ENCODE measurements at places on chromosomes 4 and X.

- DNase-seq = peak; percentile 58
Observed at GRCh38 chrX:17527135-17527701, 152.2 kb downstream of the NHS start.

DNA sequence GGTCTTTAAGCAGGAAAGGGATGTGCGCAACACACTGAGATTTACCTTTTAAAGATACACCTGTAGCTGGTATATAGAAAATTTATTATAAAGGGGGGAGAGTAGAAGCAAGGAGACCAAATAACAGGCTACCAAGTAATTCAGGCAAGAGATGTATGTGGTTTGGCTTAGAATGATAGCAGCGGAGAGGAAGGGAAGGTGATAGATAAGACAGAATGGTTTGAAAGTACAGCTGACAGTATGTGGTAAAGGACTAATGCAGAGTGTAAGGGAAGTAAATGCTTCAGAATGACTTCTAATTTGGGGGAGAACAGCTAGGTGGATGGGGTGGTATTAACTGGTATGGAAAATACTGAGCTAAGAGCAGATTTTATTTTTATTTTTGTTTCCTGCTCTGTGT, 308.9 kb downstream of the ANTXR2 start:
- DNase-seq = no peak

GRCh38 chrX:43968359-43968781, 4.8 kb downstream of the NDP start:
- DNase-seq = no peak

DNA sequence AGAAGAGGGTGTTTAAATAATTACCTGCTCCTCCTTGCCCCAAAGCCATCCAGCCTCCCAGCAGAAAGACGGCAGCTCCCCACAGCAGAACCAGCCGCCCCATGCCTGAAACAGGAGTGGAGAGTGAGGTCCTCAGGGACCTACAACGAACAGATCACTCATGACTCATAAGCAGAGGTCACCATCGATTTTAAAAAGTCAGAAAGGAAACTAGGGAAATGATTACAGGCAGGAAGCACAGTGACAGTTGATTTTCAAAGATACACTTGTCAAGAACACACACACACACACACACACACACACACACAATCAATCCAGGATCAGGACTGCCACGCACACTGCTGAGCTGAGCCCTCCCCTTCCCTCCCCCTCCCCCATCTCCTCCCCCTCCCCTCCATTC, at the start of gene CRLF2:
CRLF2 (minus strand) TSS at position 118 of the 400 bp plus-strand sequence; CDS start at position 103, 15 bp downstream.
- no peak for DNase-seq

GRCh38 chrX:19334945-19335626, 8.6 kb upstream of the PDHA1 start:
- peak; percentile 73 for DNase-seq

- DNase-seq = no peak
Observed at GRCh38 chr4:12612876-12613275, 871.3 kb downstream of the RAB28 start.

All from HT-29 (cell line).